Stimulated activated CD4-positive, alpha-beta T cell treated with anti-CD3 and anti-CD28 coated beads, Interleukin-2, amount 100 ng/mL, for 4 hours (primary cell): ENCODE measurements at places on chromosomes 7 and 10.

GRCh38 chr7:20539201-20539600, 76.3 kb upstream of the ABCB5 start:
- no peak for DNase-seq

DNA sequence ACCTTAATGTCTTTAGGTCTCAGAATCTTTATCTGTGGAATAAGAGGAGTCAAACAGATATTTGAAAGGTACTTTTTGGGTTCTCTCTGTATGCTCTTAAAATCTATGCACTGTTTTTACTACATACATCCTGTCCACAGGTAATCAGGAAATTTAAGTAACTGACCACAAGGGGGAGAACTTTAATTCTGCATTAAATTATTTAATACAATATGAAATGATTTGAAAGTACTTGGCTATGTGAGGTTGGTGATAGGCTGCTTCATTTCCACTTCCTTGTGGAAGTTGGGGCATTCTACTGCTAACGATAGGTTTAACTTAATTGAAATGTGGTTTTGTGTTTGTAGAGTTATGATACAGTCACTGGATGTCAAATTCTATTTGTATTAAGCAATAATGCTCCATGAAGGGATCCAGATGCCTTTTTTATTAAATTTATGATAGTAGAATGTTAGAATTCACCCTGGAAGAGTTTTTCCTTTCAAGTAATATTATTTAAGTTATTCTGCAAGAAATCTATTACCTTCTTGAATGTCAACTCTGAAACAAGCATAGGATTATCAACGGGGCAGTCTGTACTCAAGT, 6.0 kb downstream of the TEX47 start:
- no peak for DNase-seq

GRCh38 chr7:46301677-46302076, 380.6 kb upstream of the IGFBP3 start:
- DNase-seq = no peak

DNA sequence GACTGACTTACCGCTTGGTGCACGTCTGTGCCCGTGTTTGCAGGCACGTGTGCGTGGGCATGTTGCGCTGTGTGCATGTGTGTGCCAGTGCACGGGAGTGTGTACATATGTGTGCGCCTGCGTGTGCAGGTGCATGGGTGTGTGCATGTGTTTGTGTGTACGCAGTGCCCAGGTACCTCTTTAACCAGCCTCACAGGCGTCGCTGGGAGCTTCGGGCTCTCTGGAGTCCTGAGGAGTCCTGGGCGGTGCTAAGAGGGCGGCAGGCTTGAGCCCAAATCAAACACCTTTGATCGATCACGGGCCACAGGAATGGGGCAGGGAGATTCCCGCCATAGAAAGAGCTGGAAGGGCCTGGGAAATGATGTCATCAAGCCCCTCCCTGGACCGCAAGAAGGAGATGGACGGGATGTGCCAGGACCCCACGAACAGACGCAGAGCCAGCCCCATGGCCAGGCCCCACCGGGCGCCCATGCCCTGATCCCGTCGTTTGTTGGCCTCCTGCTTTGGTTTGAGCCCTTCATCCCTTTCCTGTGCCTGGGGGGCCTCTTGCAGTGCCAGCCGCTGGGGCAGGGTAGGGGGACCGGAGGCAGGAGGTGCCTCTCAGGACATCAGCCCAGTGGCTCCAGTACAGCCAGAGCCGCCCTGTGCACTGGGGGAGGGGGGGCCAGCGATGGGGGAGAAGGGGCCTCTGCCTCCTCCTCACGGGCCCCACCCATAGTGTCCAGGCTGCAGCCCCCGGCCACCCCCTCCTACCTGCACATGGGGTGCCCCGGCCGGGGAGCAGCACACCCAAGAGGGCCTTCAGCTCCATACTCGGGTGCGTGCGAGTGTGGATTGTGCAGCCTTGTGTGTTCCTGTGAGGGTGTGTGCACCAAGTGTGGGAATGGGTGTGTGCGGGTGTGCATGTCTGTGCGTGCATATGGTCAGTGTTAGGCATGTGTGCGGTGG, 5.8 kb downstream of the KNDC1 start:
- DNase-seq = no peak

GRCh38 chr7:108869070-108869469, 299.4 kb downstream of the DNAJB9 start:
- DNase-seq = no peak

- no peak for DNase-seq
Observed at GRCh38 chr7:18200266-18200665, 172.6 kb upstream of the PRPS1L1 start.
